ENCODE measurements at places on chromosomes 12 and 14.
A peak's percentile ranks its signal among the peaks of the same experiment; 100 is the strongest.

GRCh38 chr12:19482036-19482435, 42.7 kb downstream of the AEBP2 start:
- DNase-seq, result no peak
- H3K36me3 ChIP-seq, result no peaks in the 10 kb centered on the region
- no peak overlapping the region for H3K27ac ChIP-seq
- peaks cover 6% of the 10 kb centered on the region for H3K4me1 ChIP-seq
- no peaks in the 10 kb centered on the region for H3K27me3 ChIP-seq

DNA sequence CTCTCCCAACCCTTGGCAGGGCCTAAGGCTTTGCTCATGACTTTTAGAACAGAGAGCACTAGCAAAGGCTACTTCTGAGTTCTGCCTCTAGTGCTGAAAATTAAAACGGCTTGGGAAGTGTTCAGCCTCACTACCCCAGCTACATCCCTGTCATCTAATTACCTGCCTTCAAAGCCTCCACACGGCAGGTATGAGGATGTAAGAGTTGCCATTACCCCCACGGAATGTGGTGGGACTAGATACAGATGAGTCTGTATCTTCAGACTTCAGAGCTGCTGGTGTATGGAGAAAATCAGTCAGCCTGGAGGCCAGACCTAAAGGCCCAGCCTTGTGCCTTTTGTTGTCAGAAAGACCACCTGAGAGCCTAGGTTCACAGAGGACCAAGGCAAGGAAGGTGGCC, 214.6 kb upstream of the NOS1 start:
- H3K27me3 ChIP-seq, result no peaks in the 10 kb centered on the region
- H3K36me3 ChIP-seq, result no peaks in the 10 kb centered on the region
- no peak for DNase-seq
- H3K27ac ChIP-seq, result no peak overlapping the region

DNA sequence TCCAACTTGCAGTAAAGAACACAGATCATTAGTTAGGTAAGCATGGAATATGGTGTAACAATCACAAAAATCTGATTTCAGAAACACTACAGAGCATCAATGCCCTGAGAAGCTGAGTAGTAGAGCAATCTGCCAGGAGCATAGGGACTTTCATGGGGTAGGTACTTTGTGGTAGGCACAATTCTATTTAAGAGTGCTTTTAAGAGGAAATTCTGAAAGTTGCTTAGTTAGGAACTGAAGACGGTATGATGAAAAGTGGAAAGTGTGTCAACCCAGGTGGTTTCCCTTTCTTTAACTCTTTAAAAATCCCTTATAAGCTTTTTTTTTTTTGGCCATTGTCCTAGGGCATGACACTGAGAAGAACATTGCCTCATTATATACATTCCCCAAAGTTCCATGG, 535.7 kb upstream of the FBXO33 start:
- no peaks in the 10 kb centered on the region for H3K36me3 ChIP-seq
- no peak overlapping the region for H3K27ac ChIP-seq
- H3K4me3 ChIP-seq, result no peak overlapping the region
- DNase-seq, result no peak

GRCh38 chr12:112936927-112937326, 1.3 kb upstream of the OAS3 start:
- no peaks in the 10 kb centered on the region for H3K36me3 ChIP-seq
- H3K4me1 ChIP-seq, result no peaks in the 10 kb centered on the region
- no peak overlapping the region for H3K27ac ChIP-seq
- H3K27me3 ChIP-seq, result peaks cover 3% of the 10 kb centered on the region

DNA sequence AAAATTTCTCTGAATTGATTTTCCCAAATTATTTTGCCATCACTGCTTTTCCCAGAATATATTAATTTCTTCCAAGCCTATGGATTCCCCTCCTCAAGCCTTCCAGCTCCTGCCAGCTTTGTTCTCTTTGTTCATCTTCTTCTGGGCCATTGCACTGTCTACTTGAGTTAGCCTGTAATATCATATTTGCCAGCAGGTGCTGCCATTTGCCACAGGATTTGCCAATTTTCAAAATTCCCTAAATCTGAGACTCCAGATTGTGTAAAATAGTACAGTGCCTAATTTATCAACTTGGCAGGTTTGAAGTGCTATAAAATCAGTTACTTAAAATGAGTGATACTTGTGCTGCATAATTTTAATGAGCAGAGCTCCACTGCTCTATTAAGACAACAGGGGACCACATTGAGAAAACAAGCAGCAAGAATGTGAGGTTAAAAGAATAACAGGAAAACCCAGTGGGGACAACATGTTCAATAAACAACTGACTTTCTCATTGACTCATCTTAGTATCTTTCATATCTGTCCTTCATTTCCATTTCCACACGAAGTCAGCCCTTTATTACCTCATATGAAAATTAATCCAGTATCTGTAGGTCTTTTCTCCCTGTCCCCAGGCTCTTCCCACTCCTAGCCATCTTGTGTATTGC, 84.6 kb upstream of the CCDC196 start:
- H3K27ac ChIP-seq, result no peak overlapping the region
- no peak overlapping the region for H3K4me3 ChIP-seq
- no peaks in the 10 kb centered on the region for H3K4me1 ChIP-seq
- no peaks in the 10 kb centered on the region for H3K36me3 ChIP-seq

DNA sequence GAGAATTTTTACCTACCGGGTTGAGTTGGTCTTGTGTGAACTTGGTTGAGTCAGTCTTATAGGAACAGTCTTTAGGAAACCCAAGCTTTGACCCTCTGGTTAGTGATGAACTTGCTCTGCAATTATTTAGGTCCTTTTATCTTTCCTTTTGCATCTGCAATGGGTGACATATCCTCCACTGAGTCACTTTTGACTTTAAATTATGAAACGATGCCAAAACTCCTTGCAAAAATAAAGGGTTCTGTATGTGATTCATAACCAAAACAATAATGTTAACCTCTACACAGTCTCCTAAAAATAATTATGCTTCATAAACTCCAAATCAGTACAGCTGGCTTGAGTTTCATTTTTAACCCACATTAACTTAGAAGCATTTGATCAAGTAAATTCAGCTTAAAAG, 979.4 kb downstream of the GALC start:
- no peak overlapping the region for H3K27ac ChIP-seq
- no peaks in the 10 kb centered on the region for H3K27me3 ChIP-seq
- no peaks in the 10 kb centered on the region for H3K36me3 ChIP-seq
- DNase-seq, result no peak
- no peak overlapping the region for H3K4me3 ChIP-seq

DNA sequence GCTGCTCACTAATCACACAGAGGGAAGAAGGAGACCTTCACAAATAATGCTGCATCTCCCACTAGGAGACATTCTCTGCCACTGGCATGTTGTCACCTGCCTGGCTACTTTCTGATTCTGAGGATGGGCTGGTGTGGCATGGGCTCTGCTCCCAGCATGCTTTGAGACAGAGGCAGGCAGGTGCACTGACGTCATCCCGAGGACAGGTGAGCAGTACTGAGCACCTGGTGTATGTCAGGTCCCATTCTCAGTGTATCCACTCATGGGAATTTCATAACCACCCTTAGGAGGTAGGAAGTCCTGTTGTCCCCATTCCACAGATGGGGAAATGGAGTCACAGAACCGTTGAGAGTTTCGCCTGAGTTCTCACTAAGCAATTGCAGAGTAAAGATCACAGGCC, 597.9 kb downstream of the VRK1 start:
- H3K27ac ChIP-seq, result no peak overlapping the region
- no peaks in the 10 kb centered on the region for H3K36me3 ChIP-seq
- DNase-seq, result no peak

DNA sequence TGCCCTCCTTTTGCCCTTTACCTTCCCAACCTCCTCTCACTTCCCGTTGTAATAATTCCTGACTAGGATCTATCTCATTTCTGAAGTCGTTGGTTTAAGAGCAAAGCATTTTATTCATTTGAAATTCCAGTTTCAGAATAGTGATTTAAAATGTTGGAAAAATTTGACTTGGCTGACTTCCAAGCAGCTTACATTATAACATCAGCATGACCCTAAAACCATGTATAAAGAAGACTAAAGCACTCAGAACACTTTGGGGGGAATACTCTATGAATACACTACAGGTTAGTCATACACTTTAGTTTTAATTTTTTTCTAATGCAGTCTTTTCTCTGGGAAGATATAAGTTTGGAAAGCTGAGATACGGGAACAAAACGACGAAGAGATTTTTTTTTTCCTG, 161.1 kb downstream of the BTG1 start:
- DNase-seq, result no peak
- H3K4me3 ChIP-seq, result no peak overlapping the region
- no peaks in the 10 kb centered on the region for H3K27me3 ChIP-seq
- H3K36me3 ChIP-seq, result no peaks in the 10 kb centered on the region
- H3K27ac ChIP-seq, result no peak overlapping the region

DNA sequence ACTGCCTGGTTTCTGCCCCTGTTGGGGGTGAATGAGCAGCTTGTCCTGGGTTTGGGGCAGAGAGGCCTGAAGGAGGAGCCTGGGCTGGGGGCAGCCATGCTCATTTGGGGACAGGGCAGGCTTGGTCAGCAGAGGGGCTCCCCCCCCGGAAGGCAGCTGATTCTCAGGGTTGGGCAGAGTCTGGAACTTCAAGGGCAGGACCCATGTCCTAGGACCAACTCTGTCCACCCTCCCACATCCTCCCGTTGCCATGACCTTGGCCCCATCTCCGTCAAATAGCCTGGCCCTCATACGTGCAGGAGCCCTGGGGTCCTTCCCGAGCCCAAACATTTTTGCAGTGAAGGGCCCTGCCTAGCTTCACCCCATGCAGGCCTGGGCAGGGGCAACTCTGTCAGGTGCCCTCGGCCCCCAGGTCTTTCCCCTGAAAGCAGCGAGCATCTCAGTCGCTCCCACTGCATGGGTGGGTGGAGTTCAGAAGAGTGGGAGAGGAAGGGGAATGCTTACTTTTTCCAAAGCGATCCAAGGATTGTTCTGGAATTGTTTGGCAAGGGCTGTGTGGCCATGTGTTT, 32.6 kb downstream of the TNFAIP2 start:
- DNase-seq, result no peak
- no peaks in the 10 kb centered on the region for H3K4me1 ChIP-seq
- H3K36me3 ChIP-seq, result no peaks in the 10 kb centered on the region
- no peaks in the 10 kb centered on the region for H3K27me3 ChIP-seq
- no peak overlapping the region for H3K27ac ChIP-seq

- peak; percentile 73 for DNase-seq
- H3K4me3 ChIP-seq, result no peak overlapping the region
- no peak overlapping the region for H3K27ac ChIP-seq
- no peaks in the 10 kb centered on the region for H3K4me1 ChIP-seq
- no peaks in the 10 kb centered on the region for H3K36me3 ChIP-seq
Observed at GRCh38 chr14:71720978-71721624, 211.1 kb upstream of the RGS6 start.

DNA sequence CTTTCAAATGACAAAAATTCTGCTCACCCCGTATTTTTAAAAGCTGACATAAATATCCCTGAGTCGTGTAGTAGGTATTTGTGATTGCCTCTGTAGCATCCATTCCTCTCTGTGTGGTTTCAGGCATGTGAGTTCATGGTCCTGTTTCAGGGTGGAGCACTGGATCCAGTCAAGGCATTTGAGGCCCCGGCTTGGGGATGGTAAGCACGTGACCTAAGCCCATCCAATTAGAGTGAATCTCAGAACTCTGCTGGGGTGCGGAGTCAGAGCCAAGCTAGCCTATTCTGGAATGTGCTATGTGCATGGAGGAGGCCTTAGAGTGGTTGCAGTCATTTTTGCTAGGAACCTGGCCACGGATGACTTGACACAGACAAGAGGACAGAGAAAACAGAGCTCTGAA, 4.3 kb upstream of the CSRP2 start:
- H3K27me3 ChIP-seq, result no peaks in the 10 kb centered on the region
- no peaks in the 10 kb centered on the region for H3K4me1 ChIP-seq
- DNase-seq, result no peak
- no peaks in the 10 kb centered on the region for H3K36me3 ChIP-seq

DNA sequence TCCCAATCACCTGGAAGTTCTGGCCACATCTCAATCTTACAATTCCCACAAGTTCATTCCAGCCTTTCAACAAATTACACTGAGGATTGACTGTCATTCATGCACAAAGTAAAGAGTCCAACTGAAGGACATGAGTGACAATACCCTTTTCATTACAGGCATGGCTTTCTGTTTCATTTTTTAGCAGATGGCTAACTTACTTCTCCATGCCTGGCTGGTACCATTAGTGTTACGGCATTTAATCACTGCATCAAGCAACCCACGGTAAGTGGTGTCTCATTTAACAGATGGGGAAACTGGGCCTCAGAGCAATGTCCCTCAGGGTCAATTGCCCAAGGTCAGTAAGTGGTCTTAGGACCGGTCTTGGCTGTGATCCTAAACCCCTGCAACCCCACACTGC, 114.4 kb downstream of the PRICKLE1 start:
- no peak overlapping the region for H3K27ac ChIP-seq
- no peak overlapping the region for H3K4me3 ChIP-seq
- peaks cover 8% of the 10 kb centered on the region for H3K4me1 ChIP-seq
- H3K36me3 ChIP-seq, result no peaks in the 10 kb centered on the region
- DNase-seq, result no peak
- no peaks in the 10 kb centered on the region for H3K27me3 ChIP-seq

DNA sequence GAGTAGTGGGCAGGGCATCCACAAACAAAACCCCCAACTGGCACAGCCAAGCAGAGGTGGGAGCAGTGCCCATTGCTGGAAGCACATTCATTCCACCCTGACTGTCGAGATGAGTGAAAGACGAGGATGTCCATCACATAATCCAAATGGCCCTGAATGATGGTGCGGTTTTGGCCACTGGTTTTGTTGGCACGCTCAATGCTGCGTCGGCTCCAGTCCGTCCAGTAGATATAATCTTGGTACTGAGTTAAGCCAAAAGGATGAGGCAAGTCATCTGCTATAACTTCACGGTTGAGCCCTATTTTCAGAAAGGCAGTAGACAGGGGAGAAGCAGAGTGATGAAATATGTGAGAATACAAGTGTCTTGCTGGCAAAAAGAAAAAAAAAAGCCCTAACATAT, 88.1 kb downstream of the BCL2L14 start:
- no peaks in the 10 kb centered on the region for H3K27me3 ChIP-seq
- H3K36me3 ChIP-seq, result peaks cover 6% of the 10 kb centered on the region
- no peak overlapping the region for H3K27ac ChIP-seq

DNA sequence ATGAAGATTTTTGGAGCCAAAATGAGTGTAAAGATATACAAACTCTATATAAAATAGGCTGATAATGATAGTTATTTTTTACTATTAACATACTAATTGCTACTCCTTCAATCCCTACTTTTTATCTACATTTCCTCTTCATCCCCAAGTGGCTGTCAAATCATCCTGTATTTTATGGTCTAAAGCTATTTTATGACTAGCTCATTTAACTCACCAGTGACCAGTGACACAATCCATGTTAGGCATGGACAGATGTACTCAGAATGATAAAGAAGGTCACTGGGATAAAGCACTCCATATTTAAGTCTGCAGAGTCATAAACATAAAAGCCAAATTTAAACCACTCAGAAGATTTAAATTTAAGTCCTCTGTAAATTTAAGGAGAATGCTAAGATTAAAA, 183.0 kb downstream of the MED13L start:
- H3K27ac ChIP-seq, result no peak overlapping the region
- DNase-seq, result no peak
- H3K4me3 ChIP-seq, result no peak overlapping the region
- H3K36me3 ChIP-seq, result no peaks in the 10 kb centered on the region
- H3K4me1 ChIP-seq, result no peaks in the 10 kb centered on the region
- H3K27me3 ChIP-seq, result no peaks in the 10 kb centered on the region

- H3K27me3 ChIP-seq, result no peaks in the 10 kb centered on the region
- no peaks in the 10 kb centered on the region for H3K4me1 ChIP-seq
- DNase-seq, result no peak
- no peak overlapping the region for H3K27ac ChIP-seq
- no peak overlapping the region for H3K4me3 ChIP-seq
Observed at GRCh38 chr12:128794661-128795529, 28.9 kb downstream of the SLC15A4 start.

- no peaks in the 10 kb centered on the region for H3K27me3 ChIP-seq
- H3K36me3 ChIP-seq, result no peaks in the 10 kb centered on the region
- no peak overlapping the region for H3K4me3 ChIP-seq
- no peak overlapping the region for H3K27ac ChIP-seq
- DNase-seq, result no peak
Observed at GRCh38 chr12:20492251-20492760, 124.0 kb downstream of the PDE3A start.
